ENCODE measurements at places on chromosomes 2 and 18.

GRCh38 chr18:51342815-51343214 is 145.3 kb upstream of the MEX3C start:
- no peak for DNase-seq

DNA sequence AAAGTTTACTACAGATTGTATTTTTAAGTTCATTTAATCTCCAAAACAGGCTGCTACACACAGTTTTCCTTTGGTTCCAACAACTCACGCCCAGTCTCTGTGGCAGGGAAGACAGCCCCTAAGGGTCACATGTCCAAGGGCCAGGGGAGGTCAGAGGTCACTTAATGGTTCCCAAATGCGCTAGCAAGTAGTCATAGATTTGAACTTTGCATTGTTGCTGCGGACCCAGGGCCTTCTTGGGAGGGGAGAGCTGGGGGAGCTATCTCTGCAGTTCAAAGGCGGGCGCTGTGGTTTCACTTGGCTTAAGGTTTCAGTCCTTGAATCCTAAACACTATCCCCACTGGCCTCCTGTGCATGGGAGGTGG is 74.8 kb upstream of the ZNF532 start:
- DNase-seq = no peak

- DNase-seq = no peak
These were observed 424.0 kb upstream of the FANCL start for GRCh38 chr2:58665154-58665553.

- DNase-seq = no peak
These were observed 59.8 kb upstream of the PELI1 start for GRCh38 chr2:64203858-64204632.

DNA sequence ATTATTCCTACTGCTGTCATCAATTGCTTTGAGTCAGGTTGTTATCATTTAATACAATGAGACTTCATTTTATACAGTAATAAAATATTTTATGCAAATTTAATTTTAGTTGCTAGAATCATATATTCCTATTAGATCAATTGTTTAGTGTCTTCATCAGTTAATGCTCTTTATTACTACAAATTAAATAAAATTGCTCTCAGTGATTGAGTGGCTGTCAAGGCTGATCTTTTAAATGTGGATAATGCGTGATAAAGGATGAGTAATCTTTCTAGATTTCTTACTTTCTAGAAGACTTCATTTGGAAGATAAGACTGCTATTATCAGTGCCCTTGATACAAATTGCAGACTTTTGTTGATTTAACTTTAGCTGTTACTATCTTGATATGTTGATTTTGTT is 59.6 kb upstream of the CDH2 start:
- DNase-seq = no peak

DNA sequence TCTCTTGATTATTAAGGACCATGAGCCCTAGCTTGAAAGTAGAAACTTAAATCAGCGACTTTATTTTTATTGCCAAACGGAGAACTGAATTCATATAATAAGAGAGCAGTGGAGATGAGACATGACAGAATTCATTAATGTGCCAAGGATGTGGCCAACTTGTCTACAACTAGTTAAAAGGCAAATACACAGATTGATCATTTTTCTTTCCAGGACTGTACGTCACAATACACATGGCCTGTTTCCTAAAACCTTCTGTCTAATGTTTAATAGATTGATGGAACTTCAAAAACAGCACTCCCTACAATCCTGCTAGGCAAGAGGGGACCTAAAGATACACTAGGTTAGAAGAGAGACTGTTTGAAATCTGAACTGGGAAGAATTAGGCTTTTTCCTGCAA is 647.8 kb downstream of the SATB2 start:
- no peak for DNase-seq

DNA sequence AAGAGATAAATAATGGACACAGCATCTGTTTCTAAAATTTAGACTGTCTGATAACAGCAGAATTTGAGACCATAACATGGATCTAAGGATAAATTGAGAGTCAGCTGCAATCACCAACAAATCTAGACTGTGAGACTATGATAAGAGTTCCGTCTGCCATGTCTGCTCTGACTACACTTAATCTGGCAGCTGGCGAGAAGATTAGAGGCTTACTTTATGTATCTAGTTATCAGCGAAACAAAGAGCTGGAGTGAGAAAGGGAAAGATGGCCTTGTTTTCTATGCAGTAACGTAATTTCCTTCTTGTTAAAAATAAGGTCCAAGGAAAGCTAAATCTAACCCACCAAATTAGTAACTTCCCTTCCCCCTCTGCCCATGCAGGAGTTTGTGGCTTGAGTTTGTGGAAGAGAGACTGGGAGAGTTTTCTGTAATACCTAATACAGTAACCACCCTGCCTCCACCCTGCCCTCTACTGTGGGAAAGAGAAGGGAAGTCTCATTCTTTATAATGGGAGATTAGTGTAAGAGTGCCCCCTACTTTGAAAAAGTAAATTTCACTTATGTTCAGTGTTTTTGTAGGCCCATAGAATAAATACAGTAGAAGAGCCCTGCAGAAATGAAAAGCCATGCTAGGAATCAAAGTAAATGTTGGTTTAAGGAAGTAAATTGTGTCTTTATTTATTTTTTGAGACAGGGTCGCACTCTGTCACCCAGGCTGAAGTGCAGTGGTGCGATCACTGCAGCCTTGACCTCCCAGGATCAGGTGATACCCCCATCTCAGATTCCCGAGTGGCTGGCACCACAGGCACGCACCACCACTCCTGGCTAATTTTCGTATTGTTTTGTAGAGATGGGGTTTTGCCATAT is 27.5 kb downstream of the EML4 start:
- DNase-seq = no peak
